Psoas muscle (tissue), 8 donors: ENCODE measurements at places on chromosomes 12 and 14.

- no peaks in the 10 kb centered on the region for H3K36me3 ChIP-seq
- H3K4me1 ChIP-seq, result no peaks in the 10 kb centered on the region
- H3K27me3 ChIP-seq, result no peaks in the 10 kb centered on the region
- no peak overlapping the region for H3K27ac ChIP-seq
- DNase-seq, result no peak
Measured at GRCh38 chr12:67422081-67422480, 152.9 kb downstream of the CAND1 start.

DNA sequence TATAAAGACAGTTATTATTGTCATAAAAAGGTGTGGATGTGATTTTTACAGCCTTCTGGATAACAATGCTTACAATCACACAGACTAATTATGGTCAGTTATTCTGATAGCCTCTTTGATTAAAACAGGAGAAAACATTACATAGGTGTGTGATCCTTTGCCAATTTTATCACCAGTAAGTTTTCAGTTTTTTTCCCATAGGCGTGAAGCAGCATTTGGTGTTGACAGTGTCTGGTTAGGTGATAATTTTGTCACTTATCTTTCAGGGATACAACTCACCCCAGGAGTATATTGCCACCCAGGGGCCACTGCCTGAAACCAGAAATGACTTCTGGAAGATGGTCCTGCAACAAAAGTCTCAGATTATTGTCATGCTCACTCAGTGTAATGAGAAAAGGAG is 208.8 kb downstream of the EPS8 start:
- no peak overlapping the region for H3K4me3 ChIP-seq
- no peaks in the 10 kb centered on the region for H3K36me3 ChIP-seq
- H3K27me3 ChIP-seq, result peaks cover 2% of the 10 kb centered on the region
- H3K27ac ChIP-seq, result no peak overlapping the region
- H3K4me1 ChIP-seq, result no peaks in the 10 kb centered on the region
- DNase-seq, result no peak

DNA sequence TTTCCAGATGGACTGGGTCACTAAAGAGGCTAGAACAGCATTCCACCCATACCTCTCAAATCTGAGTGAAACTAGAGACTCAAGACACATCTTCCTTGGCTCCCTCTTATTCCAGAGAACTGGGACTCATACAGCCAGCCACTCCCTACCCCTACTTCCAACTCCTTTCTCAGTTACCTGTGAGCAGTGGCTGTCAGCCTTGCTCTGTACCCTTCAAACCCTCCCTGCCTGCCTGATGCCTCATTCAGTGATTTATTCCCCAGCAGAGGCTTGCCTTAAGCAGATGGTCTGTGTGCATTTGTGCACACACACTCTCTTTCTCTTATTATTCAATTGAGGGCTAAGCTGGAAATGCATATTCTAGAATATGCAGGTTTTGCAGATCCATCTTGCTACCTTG is 14.6 kb downstream of the GPR84 start:
- no peak for DNase-seq
- H3K27me3 ChIP-seq, result no peaks in the 10 kb centered on the region
- H3K4me3 ChIP-seq, result no peak overlapping the region
- H3K27ac ChIP-seq, result no peak overlapping the region

DNA sequence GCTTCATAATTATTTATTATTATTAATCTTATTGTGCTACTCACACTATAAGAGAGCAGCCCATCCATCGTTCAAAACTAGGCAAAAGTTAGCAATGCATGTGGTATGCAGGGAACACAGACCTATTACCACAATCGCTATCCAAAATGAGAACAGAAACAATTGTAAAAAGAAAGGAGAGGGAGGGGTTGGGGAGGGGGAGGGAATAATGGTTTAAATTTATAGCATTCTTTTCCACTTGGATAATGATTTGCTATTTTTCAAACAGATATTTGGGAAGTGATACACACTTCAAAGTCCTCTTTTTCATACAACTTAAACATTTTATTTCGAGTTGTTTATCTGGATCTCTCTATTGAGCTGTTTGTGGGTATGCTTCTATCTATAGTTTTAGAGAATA is 248.6 kb upstream of the SOX5 start:
- no peak for DNase-seq
- H3K4me1 ChIP-seq, result no peaks in the 10 kb centered on the region
- no peak overlapping the region for H3K27ac ChIP-seq
- no peak overlapping the region for H3K4me3 ChIP-seq
- no peaks in the 10 kb centered on the region for H3K27me3 ChIP-seq

GRCh38 chr14:81516986-81517797 is 16.5 kb downstream of the SEL1L start:
- H3K4me3 ChIP-seq, result no peak overlapping the region
- no peak overlapping the region for H3K27ac ChIP-seq
- peaks cover 3% of the 10 kb centered on the region for H3K36me3 ChIP-seq
- peaks cover 2% of the 10 kb centered on the region for H3K27me3 ChIP-seq
- no peak for DNase-seq

DNA sequence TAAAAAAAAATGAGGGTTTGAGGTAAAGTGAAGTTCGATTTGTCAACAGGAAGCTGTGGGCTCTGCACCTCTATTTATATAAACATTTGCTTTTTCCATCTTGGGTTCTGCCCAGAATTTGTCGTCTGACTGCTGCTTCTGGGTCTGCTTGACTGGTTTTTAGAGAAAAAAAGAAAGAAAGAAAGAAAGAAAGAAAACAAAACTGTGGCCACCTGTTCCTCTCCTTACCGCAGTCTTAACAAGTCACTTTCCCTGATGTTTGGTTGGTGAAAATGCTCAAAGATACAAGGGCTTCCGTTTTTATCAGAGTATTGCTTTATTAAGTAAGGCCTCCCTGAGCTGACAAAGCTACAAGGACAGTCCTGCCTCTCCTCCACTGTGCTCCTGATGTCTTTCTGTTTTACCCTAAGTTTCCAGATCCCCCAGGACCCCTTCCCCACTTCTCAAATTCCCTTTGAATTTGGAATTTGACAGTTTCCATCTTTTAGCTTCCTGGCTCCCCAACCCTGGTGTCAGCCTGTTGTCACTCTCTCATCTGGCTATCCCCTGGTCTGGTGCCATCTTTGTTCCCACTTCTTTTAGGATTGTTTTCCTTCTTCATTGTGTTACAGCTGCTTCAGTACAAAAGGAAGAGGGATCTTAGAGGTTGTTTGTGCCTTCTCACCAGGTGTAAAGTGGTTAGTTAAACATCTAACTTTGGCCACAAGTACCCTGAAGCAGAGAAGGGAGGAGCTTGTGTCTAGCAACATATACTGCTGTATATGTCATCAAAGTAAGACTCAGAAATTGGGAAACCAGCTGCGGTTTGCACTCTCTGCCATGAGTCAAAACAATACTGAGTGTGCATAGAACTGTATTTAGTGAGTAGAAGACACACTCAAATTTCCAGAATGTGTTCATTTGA is 18.0 kb downstream of the MFAP5 start:
- H3K4me1 ChIP-seq, result no peaks in the 10 kb centered on the region
- H3K27ac ChIP-seq, result no peak overlapping the region
- H3K4me3 ChIP-seq, result no peak overlapping the region

DNA sequence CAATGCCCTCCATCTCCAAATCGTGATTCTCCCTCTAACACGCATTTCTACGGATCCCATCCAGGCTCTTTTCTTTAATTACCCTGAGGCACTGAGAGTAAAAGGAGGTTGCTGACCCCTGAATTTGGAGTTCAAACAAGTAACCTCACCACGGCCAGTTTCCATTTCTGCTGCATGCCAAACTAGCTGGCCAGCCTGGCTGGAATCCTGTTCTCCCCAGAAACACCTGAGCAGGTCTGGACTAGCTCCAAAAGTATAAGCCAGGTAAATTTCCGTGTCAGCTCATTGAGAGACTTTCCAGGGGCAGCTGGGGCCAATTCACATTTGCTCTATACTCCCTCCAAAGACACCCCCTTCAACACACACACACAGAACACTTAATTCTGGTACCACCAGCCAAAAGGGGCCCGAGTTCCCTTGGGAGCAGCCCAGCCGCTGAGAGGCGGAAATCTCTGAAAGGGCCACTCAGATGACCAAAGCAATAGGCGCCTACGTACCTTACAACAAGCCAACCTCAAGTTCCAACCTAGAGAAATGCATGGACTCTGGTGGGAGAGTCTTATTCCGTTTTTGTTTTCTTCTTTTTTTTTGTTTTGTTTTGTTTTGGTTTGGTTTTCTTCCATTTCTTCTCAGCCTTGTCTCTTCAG is 131.4 kb downstream of the NDUFA12 start:
- no peaks in the 10 kb centered on the region for H3K4me1 ChIP-seq
- DNase-seq, result no peak
- peaks cover 81% of the 10 kb centered on the region for H3K27me3 ChIP-seq
- H3K36me3 ChIP-seq, result no peaks in the 10 kb centered on the region

- no peak overlapping the region for H3K27ac ChIP-seq
- no peaks in the 10 kb centered on the region for H3K27me3 ChIP-seq
- H3K36me3 ChIP-seq, result no peaks in the 10 kb centered on the region
- no peaks in the 10 kb centered on the region for H3K4me1 ChIP-seq
Measured at GRCh38 chr12:130552483-130552996, 163.6 kb downstream of the RIMBP2 start.

GRCh38 chr14:55580470-55581341 is 699 bp downstream of the KTN1 start:
- H3K27ac ChIP-seq, result peak overlapping the region; percentile 99
- no peaks in the 10 kb centered on the region for H3K27me3 ChIP-seq
- peak; percentile 86 for DNase-seq
- peaks cover 4% of the 10 kb centered on the region for H3K36me3 ChIP-seq
- peaks cover 46% of the 10 kb centered on the region for H3K4me1 ChIP-seq

- H3K36me3 ChIP-seq, result no peaks in the 10 kb centered on the region
- no peak overlapping the region for H3K4me3 ChIP-seq
- H3K4me1 ChIP-seq, result no peaks in the 10 kb centered on the region
- H3K27ac ChIP-seq, result no peak overlapping the region
- H3K27me3 ChIP-seq, result no peaks in the 10 kb centered on the region
Measured at GRCh38 chr12:99752740-99753139, 105.2 kb downstream of the GARIN6 start.

DNA sequence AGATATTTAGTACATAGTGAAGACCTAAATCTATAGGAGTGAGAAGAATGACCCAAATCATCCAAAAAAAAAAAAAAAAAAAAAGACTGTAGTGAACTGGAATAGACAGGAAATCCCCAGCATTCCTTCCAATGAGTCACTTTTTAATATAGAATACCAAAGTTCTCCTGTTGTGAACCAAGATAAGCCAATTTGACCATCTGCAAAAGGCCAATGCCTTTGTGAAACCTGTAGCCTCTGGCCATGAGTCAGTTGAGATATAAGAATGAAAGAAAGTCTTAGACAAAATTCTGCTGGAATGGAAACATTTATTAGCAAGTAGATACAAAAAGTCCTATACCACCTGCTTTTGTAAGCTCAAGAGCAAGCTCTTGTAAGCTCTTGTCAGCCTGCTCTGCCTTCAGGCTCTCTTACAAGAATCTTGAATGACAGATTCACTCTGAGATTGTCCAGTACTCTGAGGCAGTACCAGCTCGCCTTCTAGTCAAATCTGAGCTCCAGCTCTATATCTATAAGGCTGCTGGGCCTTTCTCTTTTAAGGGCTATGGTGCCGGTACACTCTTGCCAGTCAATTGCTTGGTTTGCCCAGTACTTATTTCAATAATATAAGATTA is 243.0 kb upstream of the TMTC1 start:
- no peaks in the 10 kb centered on the region for H3K36me3 ChIP-seq
- no peak overlapping the region for H3K4me3 ChIP-seq
- DNase-seq, result no peak
- no peaks in the 10 kb centered on the region for H3K27me3 ChIP-seq

GRCh38 chr12:70784042-70784668 is 136.4 kb downstream of the PTPRR start:
- no peak for DNase-seq
- H3K4me1 ChIP-seq, result no peaks in the 10 kb centered on the region
- no peaks in the 10 kb centered on the region for H3K36me3 ChIP-seq
- H3K27ac ChIP-seq, result no peak overlapping the region
- peaks cover 2% of the 10 kb centered on the region for H3K27me3 ChIP-seq

- H3K4me1 ChIP-seq, result peaks cover 6% of the 10 kb centered on the region
- no peak overlapping the region for H3K27ac ChIP-seq
- DNase-seq, result no peak
- H3K36me3 ChIP-seq, result no peaks in the 10 kb centered on the region
- H3K4me3 ChIP-seq, result no peak overlapping the region
Measured at GRCh38 chr12:121131941-121132341, 735 bp upstream of the P2RX7 start.

DNA sequence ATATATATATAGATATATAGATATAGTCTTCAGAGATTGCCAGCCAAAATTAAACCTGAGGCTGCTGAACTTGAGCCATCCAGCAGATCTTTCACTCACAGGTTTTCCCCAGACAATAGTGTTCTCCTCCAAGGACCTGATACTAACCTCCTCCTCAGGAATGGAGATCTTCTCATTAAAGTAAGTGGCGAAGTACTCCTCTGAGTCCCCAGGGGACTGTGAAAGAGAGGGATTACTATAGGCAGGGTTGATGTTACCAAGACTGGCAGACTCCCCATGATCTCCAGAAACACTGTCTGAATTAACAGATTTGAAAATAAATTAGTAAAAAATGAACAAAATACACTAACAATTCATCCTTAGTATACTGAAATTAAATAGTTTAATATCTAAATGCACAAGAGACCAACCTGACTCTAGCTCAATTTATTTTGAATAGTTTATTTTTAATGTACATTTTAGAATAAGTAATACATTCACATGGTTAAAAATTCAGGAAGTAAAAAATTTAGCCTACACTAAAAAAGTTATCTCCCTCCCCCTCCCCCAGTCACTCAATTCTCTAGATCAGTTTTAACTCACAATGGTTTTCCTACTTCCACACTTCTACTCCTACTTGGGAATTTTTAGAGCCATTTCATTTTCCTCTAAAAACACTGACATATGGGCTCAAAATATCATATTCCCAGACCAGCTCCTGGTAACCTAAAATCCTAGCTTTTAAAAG is 17.7 kb downstream of the SLC11A2 start:
- DNase-seq, result no peak
- H3K27me3 ChIP-seq, result no peaks in the 10 kb centered on the region
- H3K27ac ChIP-seq, result peak overlapping the region; percentile 61
- H3K36me3 ChIP-seq, result peaks cover 9% of the 10 kb centered on the region

GRCh38 chr14:73248108-73248868 is 11.0 kb downstream of the PAPLN start:
- H3K4me3 ChIP-seq, result no peak overlapping the region
- no peaks in the 10 kb centered on the region for H3K27me3 ChIP-seq
- no peaks in the 10 kb centered on the region for H3K36me3 ChIP-seq

GRCh38 chr14:68392393-68393141 is 400.3 kb downstream of the ZFP36L1 start:
- H3K4me3 ChIP-seq, result no peak overlapping the region
- DNase-seq, result peak; percentile 71
- H3K4me1 ChIP-seq, result peaks cover 14% of the 10 kb centered on the region
- H3K27ac ChIP-seq, result peak overlapping the region; percentile 56

GRCh38 chr12:112985642-112986290 is 7.4 kb downstream of the OAS2 start:
- H3K4me3 ChIP-seq, result no peak overlapping the region
- no peak overlapping the region for H3K27ac ChIP-seq
- no peaks in the 10 kb centered on the region for H3K27me3 ChIP-seq
- no peak for DNase-seq

DNA sequence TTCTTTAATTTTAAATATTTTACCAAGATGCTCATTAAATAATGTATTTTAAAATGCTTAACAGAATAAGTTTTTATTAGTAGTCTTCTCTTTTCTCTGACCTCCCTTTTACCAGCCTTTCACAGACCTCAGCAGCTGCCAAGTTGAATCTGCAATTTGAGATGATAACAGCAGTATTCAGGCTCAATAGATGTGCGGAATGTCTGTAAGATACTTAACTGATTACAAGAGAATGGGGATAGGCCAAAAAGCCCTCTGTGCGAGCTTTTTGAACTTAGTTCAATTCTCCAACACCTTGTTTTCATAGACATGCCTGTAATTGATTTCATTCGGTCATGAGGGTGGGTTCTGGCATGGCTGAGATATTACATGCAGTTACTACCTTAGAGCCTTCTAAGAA is 277.2 kb downstream of the TMTC2 start:
- no peak for DNase-seq
- no peak overlapping the region for H3K4me3 ChIP-seq
- H3K36me3 ChIP-seq, result no peaks in the 10 kb centered on the region
- no peaks in the 10 kb centered on the region for H3K27me3 ChIP-seq
